MV-4-11 (cell line): ENCODE measurements at places on chromosomes 16 and 17.
A peak's percentile ranks its signal among the peaks of the same experiment; 100 is the strongest.

- DNase-seq: no peak
Observed at GRCh38 chr17:74220946-74221818, 7.8 kb downstream of the TTYH2 start.

DNA sequence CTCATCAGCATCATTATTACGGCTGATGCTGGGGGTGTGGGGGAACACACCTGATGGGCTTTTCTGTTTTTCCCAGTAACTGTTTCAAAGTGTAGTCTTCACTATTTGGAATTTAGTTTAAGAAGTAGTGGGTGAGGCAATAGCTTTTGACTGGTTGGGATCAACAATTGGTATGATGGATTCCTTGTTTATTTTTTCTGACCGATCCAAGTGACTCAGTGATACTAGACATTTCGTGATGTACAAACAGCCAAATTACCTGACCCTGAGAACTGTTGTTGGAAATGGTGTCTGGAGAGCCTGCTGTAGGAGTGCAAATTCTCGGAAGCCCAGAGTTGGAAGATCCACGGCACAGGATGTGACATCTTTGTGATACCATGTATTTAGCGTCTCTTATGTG lies 204.2 kb downstream of the PRKCA start:
- no peak for DNase-seq

- DNase-seq: no peak
Observed at GRCh38 chr17:80740141-80740540, 195.5 kb downstream of the RPTOR start.

DNA sequence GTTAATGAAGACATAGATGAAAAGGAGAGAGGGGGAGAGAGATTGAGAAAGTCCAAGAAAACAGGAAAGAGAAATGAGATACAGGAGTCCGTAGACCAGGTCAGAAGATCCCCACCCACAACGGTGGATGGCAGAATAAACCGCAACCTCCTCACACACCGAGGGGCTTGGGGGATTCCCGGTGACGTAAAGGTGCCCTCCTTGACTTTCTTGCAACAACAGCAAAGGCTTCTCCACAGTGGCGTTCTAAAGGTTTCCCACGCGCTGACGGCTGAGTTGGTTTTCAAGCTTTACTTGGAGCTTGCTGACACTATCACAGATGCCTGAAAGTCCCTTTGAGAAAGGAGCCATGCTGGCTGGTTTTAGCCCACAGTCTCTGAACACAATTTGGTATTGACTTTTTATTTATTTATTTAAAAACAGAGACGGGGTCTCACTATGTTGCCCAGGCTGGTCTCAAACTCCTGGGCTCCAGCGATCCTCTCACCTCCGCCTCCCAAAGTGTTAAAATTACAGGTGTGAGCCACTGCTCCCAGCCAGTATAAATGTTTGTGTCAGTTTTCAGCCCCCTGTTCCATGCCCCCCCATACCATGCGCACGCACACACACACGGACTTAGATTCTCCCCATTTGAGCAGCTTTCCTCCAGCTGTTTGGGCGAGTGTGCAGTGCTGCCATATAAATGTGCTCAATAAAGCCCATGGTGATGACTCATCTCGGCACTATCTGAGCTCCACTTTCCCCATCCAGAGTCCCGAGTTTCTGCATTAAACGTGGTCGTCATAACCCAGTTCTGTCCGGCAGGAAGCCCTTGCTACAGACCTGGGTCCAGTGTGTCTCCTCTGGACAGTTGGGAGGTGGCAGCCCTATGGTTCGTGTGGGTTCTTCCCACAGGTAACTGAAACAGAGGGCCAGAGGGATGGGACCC lies 33.0 kb upstream of the SEC14L1 start:
- DNase-seq: peak; percentile 4

DNA sequence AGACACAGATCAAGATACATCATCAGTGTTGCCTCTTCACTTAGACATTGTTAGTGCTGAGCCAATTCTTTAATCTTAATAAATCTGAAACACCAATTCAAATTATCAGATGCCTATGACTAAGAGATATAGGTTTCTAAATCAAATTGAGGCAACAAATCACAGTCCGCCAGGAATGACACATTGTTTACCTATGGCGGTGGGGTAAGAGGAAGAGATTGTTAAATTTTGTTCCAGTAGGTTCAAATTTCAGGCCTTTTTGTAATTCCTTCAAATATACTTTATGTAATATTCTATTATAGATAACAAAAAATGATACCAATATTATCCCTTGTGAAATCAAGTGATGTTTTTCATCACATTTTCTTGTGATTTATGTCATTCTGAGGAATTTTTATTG lies 145.9 kb downstream of the CDH8 start:
- no peak for DNase-seq

DNA sequence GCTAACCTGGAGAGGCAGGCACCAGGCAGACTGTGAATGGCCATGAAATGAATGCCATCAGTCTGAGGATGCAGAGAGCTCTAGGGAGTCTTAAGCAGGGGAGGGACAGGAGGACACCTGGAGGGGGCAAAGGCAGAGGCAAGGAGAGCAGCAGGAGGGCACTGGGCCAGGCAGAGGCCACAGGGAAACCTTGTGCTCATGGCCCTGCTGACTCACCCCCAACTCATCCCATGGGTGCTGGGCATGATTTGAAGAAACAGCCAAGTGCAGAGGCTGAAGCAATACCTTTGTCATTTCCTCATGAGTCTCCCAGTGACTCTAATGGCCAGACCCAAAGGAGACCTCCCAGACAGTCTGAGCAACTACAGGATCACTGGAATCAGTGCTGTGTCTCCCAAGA lies 141.4 kb downstream of the TMEM132E start:
- no peak for DNase-seq

DNA sequence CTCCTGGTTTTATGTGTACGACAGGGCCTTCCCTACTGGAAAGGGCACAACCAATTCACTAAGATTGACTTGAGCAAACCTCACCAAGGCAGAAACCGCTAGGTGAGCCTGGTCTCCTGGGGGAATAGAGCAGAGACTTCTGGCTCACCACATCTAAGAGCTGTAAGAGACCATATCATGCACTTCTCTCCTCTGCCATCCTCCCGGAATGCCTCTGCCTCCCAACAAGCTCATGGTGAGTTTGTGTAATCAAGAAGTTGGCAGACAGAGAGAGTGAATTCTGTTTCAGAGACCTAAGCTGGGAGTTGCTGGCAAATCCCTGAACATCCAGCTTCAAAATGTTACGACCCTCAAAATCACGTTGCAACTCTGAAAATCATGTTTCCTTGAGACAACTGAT lies 154.8 kb downstream of the SLC39A11 start:
- DNase-seq: no peak

GRCh38 chr17:41153856-41154255 lies 4.2 kb upstream of the KRTAP4-5 start:
- no peak for DNase-seq
